A673 (cell line): ENCODE measurements at places on chromosomes 13 and 19. TPM values are rescaled to one million over a fixed set of nuclear protein-coding genes. Genes with fewer than 3 reads are reported as not detected.

ZSCAN4 gene
- not detected in 2 replicates for total RNA-seq

ZNF418 gene
- total RNA-seq, result 16.9 and 22.9 TPM in 2 replicates

ZNF66 gene
- 4.3 and 4.7 TPM in 2 replicates for total RNA-seq

LILRB1 gene
- not detected in 2 replicates for total RNA-seq

RAB20 gene
- 0.88 and 1.2 TPM in 2 replicates for total RNA-seq

ZNF576 gene
- 19.2 and 20.3 TPM in 2 replicates for total RNA-seq

MTRF1 gene
- total RNA-seq, result 16.5 and 18.0 TPM in 2 replicates

CACNG7 gene
- total RNA-seq, result not detected in 2 replicates

OLFM2 gene
- 106 and 115 TPM in 2 replicates for total RNA-seq

ZNF845 gene
- total RNA-seq, result 7.7 and 8.6 TPM in 2 replicates

PINLYP gene
- 14.3 and 15.6 TPM in 2 replicates for total RNA-seq

CLC gene
- total RNA-seq, result not detected in 2 replicates

MCEMP1 gene
- total RNA-seq, result 4.0 and 4.1 TPM in 2 replicates

ZNF473 gene
- total RNA-seq, result 14.4 and 15.6 TPM in 2 replicates

KLK3 gene
- not detected in 2 replicates for total RNA-seq

GFY gene
- total RNA-seq, result not detected in 2 replicates

ZNF626 gene
- 1.4 and 2.2 TPM in 2 replicates for total RNA-seq

TMEM161A gene
- 34.4 and 42.8 TPM in 2 replicates for total RNA-seq

TMEM150B gene
- not detected in 2 replicates for total RNA-seq

NLRP12 gene
- total RNA-seq, result not detected in 2 replicates
